Activated CD8-positive, alpha-beta memory T cell treated with anti-CD3 and anti-CD28 coated beads for 1 hour (primary cell): ENCODE measurements at places on chromosomes 2 and 18.

DNA sequence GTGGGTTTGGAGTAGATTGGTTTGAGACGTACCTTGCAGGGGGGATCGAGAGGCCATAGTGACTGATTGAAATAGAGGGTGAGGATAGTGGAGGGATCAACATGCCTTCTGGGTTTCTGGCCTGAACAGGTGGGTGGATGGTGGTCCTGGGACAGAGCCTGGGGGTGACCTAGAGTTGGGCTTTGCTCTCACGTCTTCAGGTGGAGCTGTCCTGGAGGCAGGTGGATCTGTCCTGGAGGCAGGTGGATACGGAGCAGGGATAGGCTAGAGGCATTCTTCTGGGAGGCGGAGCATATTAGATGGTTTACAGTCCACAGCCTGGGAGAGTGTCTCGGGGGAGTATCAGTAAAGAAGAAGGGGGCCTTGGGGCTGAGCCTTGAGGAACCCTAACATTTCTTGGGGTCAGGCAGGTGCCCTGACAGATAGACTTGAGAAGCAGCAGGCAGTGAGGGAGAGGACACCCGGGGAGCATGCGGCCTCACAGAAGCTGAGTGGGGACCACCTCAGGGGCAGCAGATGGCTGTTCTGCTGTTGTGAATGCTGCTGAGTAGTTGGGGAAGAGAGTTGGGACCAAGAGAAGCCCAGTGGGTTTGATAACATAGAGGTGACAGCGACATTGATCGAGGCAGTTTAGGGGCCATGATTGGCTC is 1.6 kb downstream of the CAPN10 start:
- DNase-seq: no peak

GRCh38 chr18:59340817-59341216 is 18.2 kb downstream of the LMAN1 start:
- no peak for DNase-seq

- no peak for DNase-seq
These were observed 12.7 kb upstream of the ARID5A start for GRCh38 chr2:96523659-96524481.

GRCh38 chr2:202609381-202610145 is 25.2 kb upstream of the FAM117B start:
- DNase-seq: no peak

GRCh38 chr2:172464400-172465129 is 37.2 kb downstream of the ITGA6 start:
- no peak for DNase-seq

- DNase-seq: no peak
These were observed 136.1 kb upstream of the PID1 start for GRCh38 chr2:229407170-229407569.

DNA sequence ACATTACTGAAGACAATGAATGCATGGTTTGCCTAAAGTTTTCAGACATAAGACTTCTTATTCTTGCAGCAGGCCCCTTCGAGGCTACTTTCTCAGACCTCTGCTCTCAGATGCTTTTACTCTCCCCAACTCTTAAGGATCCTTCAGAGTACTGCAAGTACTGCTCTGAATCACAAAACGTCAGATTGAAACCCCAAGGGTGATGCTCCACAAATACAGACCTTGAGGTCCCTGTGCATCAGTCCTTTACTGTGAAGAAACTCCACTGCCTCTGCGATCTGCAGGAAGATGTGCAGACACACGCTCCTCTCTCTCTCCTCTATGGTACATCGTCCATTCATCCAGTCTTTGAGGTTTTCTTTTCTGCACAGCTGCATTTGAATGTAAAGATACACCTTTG is 52.8 kb downstream of the EIF2AK3 start:
- no peak for DNase-seq

DNA sequence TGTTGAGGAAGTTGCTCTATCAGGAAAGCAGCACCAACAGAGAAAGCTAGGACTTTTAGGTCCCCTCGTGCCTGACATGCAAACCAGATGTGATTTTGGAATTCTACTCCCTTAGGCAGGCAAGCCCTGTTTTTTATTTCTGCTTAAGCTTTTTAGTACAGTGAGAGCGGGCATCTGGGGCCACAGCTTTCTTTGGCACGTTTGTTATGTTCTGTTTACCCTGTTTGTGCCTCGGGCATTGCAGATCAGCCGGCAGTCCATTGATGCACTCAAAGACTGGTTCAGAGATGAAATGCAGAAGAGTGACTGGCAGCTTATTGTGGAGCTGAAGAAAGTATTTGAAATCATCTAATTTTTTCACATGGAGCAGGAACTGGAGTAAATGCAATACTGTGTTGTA is 61.9 kb downstream of the EIF5B start:
- no peak for DNase-seq

GRCh38 chr2:177806025-177806424 is 266.6 kb downstream of the PDE11A start:
- DNase-seq: no peak

- no peak for DNase-seq
These were observed 276.2 kb upstream of the ZEB2 start for GRCh38 chr2:144796164-144796563.
